ENCODE measurements at places on chromosomes 4 and X.
A peak's percentile ranks its signal among the peaks of the same experiment; 100 is the strongest.

DNA sequence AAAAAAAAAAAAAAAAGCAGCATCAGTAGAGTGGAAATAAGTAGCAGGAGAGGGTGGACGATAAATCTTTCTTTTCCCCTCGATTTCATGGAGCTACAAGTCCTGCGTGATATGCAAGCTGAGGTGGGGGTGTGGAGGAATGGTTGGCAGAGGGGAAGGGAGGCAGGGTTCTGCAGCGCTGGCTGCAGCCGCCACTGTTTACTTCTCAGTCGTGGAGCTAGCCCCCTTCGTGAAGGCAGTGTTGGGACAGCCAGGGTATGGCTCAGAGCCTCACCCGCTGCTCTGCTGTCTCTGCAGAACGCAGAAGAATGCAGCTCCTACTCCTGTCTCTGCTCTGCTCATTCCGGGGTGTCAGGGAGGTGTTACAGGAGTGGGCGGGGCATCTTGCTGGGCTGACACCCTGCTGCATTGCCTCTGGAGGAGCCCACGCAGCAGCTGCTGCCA is 140.6 kb downstream of the GPM6A start:
- DNase-seq, result peak; percentile 25

DNA sequence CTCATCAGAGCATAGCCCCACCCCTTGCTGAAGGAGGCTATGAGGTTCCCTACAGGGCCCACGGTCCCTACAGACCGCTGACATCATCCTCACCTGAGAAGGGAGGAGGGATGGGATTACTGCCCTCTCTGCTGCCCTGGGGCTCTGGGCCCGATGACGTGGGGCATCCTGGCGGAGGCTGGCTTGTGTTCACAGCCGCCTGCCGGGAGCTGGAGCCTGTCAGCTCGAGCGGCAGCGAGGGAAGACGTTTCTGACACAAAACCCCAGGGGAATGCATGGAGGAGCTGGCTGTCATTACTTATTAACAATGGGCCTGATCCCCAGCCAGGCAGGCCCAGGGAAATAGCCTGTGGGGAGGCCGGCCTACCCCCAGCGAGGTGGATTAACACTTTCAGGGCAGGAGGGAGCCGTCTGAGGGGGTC is 106.6 kb upstream of the ATP6AP2 start:
- DNase-seq, result no peak

GRCh38 chr4:103429283-103429682 is 231.1 kb upstream of the CENPE start:
- peak; percentile 22 for DNase-seq

GRCh38 chrX:45783002-45783401 is 582.3 kb upstream of the DIPK2B start:
- no peak for DNase-seq

DNA sequence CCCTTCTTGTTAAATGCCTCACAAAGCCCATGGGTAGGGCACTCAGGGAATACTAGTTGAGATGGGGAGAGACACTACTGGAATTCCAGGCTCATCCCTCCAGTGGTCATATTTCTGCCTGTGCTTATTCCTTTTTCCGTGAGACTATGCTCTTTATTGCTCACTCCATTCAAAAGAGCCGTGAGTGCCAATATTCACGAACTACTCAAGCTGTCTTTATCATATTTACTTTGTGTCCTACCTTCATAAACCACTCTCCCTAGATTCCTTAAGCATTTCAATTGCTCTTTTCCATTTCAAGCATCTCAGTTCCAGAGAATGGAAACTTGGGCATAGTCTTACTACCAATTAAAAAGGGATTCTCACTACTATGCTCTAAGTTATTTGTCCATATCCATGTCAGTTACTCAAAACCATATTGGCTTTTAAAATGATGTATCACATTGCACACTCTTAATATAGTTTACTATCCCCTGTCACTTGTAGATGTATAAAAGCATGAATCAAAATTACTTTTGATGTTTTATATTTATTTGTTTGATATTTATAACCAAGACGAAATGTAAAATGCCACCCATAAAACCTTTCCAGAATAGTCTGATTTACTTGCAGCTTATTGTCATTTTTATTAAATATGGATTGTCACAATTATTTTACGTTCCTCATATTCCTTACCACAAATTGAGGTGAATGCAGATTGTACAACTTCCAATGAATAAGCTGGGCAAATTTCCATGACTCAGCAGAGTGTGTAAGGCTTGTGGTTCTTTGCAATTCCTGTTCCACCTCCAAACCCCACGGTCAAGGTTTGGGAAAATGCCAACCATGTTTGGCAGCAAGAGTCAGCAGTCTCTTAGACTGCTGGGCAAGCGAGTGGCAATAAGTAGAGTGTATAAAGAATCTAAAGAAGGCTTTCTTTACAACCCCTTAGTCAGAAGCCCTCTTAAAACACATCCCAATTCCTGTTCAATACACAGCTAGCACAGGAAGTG is 24.4 kb downstream of the ENOX2 start:
- DNase-seq, result peak; percentile 83

GRCh38 chr4:53987761-53988171 is 76.6 kb downstream of the CHIC2 start:
- DNase-seq, result peak; percentile 79

- DNase-seq, result no peak
Observed at GRCh38 chr4:7878323-7878722, 61.3 kb downstream of the AFAP1 start.

GRCh38 chr4:21858971-21859370 is 89.6 kb downstream of the KCNIP4 start:
- peak; percentile 69 for DNase-seq

DNA sequence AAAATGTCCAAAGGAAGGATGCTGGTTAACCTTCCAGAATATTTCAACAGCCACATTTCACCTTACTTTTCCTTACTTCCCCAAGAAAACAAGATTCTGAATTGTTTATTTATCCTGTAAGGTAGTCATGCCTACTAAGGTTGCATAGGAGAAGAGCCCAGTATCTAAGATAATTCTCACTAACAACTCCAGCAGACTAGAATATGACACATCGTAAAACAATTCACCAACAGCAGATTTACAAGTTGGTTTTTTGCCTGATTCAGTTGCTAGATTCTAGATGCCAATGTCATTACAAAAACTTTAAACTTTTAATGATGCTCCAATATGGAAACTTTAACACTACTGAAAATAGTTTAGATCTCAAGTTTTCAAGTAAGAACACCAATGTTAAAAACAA is 176.4 kb downstream of the IL13RA2 start:
- DNase-seq, result peak; percentile 15

- no peak for DNase-seq
Observed at GRCh38 chrX:1597345-1598020, 6.1 kb downstream of the AKAP17A start.

DNA sequence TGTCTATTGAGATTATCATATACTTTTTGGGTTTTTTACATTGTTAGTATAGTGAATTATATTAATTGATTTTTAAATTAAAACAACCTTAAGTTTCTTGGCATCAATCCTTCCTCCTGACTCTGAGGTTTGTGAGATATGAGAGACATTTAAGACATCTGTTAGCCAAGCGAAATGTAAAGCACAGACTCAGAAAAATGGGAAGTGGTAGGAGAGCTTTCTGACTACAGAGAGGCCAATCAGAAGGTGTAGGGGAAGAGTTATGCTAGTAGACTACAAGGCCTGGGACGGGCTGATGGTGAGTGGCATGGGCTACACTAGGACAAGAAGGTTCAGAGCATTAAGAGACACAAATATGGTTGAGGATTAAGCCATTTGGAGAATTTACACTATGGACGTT is 255.4 kb downstream of the PRDM5 start:
- no peak for DNase-seq

DNA sequence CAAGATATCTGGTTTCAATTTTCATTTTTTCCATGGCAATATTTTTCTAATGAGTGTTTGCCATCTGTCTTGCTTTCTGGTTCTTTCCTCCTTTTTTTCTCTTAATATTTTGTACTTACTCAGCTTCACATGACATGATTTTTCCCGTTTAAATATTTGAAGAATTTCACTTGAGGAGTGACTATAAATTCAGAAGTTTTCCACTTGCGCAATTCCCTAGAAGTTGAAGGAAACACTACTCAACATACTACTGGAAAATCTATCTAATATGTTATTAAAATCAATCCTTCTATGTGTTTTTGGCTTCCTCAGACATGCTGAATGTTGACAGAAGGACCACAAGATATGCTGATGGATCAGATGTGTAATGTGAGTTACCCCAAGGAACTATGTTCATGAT is 36.8 kb upstream of the BANK1 start:
- DNase-seq, result no peak

Measured in ELR (cell line).